Amygdala (tissue), 56 donors: ENCODE measurements at places on chromosomes 16 and 17.

DNA sequence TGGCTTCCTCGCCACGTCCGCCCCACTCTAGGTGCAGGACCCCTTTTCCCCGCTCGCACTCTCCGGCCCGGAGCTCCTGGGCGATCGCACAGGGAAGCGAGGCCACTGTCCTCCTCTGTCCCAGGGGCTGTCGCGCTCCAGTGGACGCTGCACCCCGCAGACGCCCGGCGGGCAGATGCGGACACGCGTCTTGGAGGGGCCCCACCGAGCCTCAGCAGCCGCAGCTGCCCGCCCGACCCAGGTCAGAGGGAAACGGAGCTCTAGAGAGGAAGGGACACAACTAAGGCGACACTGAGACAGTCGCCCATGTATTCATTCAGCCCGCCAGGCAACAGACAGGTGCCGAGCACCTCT lies 726 bp upstream of the SLC13A5 start:
- no peak for DNase-seq

DNA sequence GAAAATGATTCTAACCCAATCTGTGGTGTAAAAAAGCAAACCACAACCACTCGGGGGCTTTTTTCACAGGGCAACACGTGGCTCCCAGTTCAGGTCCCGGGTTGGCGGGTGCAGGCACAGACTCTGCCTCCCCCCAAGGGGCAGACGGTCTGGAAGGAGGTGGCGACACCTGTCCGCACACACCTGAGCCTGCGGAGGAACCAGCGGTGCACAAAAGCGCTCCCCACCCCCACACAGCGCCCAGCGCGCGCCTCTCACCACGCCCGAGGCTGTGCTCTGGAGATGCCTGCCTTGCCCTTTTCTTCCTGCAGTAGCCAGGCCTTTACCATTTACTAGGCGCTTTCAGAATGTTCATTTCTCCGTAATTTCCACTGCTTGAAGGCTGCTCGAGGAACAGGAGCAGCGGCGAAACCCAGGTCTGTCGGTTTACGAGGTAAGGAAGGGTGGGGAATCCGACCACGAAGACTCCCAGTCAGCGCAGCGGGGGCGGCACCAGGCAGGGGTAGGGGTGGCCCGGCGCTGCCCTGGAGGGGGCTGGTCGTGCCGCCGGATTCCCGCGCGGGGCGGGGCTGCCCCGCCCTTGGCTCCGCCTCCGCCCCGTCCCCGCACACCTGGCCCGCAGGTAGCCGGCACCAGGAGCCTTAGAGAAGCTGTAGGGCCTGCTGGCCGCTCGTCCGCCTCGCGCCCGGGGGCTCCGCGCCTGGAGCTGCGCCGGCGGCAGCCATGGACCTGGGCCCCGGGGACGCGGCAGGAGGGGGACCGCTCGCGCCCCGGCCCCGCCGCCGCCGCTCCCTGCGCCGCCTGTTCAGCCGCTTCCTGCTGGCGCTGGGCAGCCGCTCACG lies at the start of gene USP43:
Gene USP43, plus strand, starts transcription at position 608 of the 842 bp plus-strand sequence. Its CDS starts 116 bp downstream, at position 724.
- DNase-seq, result no peak

DNA sequence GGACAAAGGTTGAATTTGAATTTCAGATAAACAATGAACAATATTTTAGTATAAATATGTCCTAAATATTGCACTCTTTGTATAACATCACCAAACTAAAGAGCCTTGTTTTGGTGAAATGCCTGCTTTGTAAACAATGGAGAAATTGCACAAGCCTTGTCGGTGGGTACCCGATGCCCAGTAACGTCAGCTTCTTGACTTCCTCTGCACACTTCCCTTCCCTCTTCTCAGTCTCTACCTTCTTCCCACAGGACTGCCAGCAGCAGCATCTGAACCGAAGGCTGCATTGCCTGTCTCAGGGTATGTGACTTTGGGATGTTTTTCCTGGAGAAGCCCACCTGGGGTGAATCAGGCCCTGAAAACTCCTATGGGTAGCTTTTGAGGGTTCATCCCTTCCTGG lies 113.9 kb downstream of the UTP18 start:
- no peak for DNase-seq

- peak; percentile 47 for DNase-seq
Measured at GRCh38 chr16:71894229-71894920, 956 bp upstream of the IST1 start.

GRCh38 chr17:78523934-78524655 lies 53.1 kb downstream of the DNAH17 start:
- no peak for DNase-seq

- DNase-seq, result no peak
Measured at GRCh38 chr17:32348483-32348800, 1.5 kb upstream of the ZNF207 start.

DNA sequence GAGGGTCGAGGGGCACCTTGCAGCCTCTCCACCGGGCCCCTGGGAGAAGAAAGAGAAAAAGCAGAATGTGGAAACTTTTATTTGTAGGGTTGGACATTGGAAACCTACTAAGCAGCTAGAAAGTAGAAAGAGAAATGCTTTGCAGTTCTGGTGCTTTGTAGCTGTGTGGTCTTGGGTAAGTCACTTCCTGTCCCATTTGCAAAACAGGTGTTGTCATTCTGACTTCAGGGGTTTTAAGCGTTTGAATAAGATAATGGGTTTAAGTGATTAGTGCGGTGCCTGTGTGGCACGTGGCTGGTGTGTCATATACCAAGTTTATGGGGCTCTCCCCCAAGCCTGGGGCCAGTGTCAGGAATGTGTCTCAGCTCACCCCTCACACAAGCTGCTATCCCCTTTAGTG lies 1.6 kb downstream of the CA4 start:
- DNase-seq, result no peak

- DNase-seq, result no peak
Measured at GRCh38 chr16:66486773-66487579, 59.9 kb downstream of the BEAN1 start.

DNA sequence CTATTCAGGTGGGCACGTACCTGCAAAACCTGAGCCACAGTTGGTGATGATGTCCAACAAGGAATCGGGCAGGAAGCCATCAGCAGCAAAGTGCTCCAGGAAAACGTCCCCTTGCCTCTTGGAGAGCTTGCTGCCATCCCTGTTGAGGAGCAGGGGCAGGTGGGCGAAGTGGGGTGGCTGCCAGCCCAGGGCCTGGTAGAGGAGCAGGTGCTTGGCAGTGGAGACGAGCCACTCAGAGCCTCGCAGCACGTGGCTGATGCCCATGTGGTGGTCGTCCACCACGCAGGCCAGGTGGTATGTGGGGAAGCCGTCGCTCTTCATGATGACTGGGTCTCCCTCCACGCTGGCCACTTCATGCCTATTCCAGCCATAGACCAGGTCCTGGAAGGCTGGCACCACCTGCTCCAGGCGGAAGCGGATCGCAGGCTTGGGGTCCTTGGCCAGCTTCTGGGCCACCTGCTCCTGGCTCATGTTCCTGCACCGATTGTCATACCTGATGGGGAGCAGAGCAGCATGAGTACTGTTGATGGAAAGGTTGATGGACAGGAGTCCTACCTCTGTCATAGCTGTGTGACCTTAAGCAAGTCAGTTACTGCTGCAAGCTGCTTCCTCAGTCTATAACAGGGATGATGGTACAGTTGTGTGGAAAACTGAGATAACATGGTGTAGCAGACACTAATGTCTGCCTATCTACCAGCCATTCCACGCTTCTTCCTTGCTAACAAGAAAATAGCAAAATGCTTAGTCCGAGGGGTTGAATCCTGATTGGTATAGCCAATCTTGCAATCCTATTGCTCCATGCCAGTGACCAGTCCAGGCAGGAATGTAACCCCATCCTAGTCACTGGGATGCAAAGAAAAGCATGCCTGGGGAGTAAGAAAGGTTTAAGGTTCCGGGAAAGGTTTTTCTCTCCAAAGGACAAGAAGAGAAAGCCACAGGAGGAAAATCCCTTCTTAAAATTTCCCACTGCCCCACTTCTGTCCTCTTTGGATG lies 22.0 kb downstream of the EARS2 start:
- no peak for DNase-seq

DNA sequence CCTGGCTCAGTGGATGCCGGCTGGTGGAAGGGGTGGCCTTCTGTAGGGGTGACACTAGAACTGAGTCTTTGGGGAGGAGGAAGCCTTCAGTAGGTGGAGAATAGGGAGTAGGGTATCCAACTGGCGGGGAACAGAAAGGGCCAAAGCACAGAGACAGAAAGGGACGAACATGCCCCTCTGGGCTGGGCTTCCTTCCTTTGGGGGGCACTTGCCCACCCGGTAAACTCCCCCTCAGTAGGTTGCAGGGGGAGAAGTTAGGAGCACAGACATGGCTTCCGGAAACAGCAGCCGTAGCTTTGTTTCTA lies 774 bp downstream of the ENGASE start:
- no peak for DNase-seq

DNA sequence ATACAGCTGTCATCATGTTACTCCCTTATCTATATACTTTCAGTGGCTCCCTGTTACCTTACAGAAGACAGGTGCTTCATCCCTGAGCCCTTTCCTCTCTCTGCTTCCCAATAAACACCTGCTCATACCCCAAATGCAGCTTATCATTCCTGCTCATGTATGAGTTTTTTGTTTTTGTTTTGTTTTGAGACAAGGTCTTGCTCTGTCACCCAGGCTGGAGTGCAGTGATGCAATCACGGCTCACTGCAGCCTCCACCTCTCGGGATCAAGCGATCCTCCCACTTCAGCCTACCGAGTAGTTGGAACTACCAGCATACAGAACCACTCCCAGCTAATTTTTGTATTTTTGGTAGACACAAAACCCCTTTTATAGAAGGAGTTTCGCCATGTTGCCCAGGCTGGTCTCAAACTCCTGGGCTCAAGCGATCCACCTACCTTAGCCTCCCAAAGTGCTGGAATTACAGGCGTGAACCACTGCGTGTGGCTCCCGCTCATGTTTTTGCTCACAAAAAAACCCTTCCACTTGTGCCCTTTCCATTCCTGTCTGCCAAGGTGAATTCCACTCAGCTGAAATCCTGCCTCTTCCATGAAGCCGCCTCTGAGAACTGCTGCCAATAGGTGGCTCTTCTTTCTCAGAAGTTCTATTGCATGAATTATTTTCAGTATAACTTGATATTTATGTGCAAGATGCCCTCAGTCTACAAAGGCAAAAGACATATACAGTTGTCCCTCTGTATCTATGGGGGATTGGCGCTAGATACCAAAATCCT lies 7.9 kb upstream of the RNF157 start:
- DNase-seq, result no peak

DNA sequence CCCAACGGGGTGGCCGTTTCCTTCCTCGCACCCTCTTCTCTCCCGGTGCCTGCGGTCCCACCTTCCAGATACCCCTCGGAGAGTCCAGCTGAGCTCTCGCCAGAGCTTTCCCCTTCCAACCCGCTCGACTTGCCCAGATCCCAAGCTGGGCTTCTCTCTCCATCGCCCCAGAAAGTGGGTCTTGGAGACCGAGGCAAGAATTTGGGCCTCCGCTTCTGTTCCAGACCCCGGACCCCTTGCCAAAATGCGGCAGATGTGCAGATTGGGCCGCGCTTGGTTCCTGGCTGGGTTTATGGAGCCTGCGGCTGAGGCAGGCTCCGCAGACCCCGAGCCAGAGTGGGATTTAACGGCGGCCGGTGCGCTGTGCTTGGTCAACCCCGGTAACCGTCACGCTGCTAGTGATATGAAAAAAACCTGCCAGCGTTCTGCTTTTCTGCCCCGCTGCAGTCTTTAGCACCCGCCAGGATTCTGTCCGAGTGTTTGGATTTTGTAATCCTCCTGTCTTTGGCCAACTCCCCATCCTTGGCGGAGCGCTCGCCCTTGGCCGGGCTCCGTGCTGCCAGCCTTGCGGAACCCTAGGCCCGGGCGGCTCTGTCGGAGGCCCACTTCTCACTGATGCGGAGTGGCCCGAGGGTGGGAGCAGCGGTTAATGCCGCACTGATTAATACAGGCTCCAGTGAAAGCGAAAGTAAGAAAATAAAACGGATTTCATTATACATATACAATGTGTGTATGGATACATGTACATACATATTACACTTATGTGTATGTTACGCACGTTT lies 754 bp upstream of the SLFN11 start:
- no peak for DNase-seq

DNA sequence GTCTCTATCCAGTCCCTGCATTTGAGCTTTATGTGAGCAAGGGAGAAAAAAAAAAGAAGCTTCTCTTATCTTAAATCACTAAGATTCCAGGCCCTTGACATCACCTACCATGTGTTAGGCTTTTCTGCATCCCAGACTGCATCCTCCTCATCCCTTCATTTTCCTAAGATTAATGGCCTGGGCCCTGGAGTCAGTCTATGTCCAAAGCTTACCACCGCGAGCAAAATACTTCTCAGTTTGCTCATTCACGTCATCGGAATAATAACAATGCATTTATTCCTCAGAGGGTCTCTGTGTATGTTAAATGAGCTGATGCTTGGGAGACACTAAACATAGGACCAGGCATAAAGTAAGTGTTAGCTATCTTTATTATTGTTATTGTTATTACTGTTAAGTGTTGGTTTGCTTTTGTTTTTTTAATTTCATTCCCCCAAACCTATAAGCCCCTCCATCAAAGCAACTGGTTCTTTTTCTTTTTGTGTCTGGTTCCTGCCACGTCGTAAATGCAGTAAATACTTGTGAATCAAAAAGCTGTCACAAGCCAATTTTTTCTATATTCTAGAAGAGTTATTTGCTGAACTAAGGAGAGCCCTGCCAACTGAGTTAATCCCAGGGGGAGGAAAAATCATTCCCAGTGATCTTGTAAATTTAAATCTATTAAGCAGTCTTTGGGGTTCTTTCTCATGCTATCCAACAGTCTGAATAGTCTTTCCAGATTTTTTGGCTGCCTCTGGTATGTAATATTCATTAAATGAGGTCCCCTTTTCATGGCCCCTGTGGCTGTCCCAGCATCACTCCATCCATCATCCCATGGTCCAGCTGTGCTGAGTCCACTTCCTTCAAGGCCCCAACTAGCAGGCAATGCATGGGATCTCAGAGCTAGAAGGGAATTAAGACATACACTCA lies 46.5 kb downstream of the VAT1L start:
- no peak for DNase-seq

DNA sequence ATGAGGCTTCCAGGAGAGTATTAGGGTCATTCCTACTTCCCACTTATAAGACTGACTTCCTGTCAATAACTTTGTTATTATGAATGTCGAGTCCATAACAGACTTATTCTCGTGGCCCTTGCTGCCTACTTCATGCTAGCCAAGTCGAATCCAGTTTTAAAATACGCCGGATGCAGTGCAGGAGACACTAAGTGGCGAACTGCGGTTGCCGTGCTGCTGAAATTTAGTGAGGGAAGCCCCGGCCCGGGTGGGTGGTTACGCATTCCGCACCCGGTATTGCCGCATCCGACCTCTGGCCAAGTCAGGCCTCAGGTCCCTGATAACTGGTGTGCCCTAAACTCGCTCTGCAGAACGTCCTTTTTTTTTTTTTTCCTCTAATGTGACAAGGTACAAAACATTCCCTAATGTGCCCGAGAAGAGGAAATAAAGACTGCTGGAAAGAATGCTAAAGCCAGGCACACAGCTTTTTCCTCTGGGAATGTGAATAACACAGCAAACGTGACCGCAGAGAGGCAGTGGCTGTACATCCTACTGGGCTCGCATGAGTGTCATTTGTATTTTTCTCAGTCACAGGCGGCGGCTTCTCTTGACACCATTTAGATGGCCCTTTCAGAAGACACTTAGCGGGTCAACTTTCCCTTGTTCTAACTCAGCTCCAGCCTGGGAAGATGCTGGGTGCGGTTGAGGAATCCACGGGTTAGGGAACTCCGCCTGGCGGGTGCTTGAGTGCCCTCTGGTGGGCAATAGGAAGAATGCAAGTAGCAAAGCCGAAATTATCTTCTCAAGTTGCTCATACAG lies 7.1 kb upstream of the AKTIP start:
- peak; percentile 42 for DNase-seq
